ENCODE measurements at places on chromosomes 12 and 14.

DNA sequence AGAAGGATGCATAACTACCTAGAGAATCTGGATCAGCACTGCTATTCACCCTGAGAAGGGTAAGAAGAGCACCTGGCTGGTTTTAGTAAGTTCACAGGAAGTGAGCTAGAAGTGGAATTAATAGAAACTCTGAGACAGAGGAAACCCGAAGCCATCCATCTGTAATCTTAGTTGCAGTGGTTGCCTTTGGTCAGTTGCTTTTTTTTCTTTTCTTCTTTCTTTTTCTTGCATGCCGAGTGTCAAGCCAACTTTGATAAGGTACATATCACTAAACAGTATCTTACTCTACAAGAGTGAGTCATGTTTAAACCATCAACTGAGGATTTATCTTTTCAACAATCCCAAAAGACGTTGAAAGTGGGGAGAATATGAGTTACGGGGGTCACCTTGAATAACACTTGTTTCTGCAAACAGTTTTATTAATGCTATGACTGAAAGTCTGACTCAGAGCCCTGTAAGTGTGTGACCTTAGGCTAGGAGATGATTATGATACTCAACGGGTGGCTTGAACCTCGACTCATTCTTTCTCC, 26.7 kb downstream of the C12orf75 start:
- no peak for DNase-seq

GRCh38 chr14:102840771-102841528, 63.7 kb downstream of the TRAF3 start:
- no peak for DNase-seq

DNA sequence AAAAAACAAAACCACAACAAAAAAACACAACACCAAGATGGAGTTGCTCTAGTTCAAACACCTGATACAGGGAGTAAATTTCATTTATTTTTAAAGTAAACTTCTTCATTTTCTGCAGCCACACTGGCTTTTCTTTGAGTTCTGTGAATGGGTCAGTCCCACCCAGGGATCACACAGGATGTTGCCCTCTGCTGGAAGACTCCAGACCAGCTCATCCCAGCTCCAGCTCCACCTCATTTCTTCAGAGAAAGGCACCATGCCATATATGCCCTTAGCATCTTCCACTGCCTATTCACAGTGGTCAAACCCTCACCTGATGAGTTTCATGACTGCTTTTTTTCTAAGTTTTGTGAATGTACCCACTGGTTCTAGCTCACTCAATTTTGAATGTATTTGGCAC, 8.0 kb downstream of the GLIPR1 start:
- peak; percentile 27 for DNase-seq

DNA sequence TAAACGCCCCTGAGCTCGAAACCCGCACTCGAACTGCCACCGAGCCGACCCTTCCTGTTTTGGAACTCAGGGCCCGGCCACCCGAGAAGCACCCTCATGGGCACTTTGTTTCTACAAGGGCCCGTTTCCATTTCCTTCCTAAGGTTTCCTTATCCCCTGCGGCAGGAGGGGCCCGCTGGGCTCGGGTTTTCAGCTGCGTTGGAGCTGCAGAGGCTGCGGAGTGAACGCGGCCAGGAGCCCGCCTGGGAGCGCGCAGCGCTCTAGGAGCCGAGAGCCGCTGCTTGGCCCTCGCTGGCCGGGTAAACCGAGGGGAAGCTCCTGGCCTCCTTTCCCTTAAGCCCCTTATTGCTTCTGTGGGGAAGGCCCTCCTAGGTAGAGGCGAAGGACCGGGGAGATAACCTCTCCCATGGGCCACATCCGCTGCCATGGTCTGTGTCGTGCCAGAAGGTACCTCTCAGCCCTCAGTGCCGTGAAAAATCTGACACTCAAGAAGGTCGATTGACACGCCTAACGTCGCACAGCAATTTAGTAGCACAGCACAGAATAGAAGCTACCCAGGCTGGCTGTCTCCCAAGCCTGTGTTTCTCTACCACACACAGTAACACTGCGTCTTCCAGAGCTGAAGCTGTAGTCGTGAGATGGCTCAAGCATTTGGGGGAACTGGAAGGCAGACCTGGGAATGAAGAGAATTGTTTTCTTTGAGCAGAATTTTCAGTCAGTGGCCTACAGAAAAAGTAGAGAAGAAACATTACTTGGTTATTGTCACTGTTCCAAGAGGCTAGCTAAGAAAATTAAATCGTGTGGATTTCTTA, 12.9 kb upstream of the CALM1 start:
- DNase-seq = peak; percentile 62

- DNase-seq = no peak
Measured at GRCh38 chr14:64864258-64864657, 15.4 kb downstream of the SPTB start.

DNA sequence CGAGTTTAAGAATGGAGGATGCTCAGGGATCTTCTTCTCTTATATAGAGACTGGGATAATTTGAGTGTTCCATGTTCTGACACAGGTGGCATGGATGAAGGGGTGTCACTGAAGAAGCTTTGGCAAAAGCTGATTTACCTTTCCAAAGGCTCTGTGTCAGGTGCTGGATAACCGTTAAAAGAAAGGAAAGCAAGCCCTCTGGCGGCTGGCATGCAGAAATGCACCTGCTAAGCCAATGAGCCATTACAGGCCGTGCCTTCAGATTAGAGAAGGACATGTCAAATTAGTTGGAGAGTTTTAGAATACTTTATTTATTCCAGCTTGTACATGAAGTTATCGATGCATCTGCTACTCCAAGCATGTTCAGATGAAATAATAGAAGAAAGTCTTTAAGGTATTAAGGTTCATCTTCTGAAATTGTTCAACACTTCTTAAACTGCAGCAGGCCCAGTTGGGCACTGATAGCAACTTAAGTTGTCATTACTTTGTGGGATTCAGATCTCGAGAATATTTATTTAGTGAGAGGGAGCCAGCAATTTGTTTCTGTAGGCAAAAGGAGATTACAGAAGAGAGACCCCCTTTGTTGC, 678.2 kb downstream of the NRXN3 start:
- DNase-seq = no peak

DNA sequence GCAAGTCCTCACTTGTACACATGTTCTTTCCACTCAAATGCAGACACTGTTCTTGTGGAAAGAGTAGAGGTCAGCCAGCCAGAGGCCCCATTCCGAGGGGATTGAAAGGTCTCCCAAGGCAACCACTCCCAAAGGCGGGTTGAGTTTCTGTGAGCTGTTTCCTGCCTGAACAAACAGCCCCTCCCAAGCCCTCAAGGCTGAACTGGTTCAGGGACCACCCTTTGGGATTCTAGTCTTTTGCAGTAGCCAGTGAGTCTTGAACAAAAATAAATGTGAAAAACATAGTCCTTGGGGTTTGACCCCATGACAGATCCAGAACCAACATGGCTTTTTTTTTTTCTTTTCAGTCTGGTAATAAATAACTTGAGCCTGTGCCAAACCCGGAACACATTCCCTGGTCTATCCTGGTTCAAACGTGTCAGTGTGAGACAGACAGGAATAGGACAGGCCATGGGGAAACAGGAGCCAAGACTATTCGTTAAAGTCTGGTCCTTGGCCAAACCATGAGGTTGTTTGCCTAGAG, 17.6 kb upstream of the STK38L start:
- DNase-seq = peak; percentile 23

GRCh38 chr12:25761356-25761755, 197.1 kb upstream of the RASSF8 start:
- no peak for DNase-seq

GRCh38 chr14:91058042-91058581, 2.3 kb downstream of the RPS6KA5 start:
- DNase-seq = no peak

GRCh38 chr14:50060871-50061663, 55.3 kb downstream of the VCPKMT start:
- peak; percentile 53 for DNase-seq

DNA sequence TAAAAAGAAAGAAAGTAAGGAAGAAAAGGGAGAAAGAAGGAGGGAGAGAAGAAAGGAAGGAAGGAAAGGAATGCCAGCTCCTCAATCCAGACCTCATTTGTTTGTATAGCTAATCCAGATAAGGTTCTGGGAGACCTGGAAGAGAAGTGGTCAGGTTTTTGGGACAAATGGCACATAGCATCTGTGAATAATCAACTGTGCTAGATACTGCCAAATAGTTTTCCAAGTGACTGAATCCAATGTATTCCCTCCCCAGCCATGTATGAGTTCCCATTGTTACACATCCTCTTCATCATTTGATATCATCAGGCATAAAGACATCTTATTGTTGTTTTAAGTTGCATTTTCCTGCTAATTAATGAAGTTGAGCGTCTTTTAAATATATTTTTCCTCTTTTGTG, 18.6 kb upstream of the PTGR2 start:
- DNase-seq = no peak

- DNase-seq = no peak
Measured at GRCh38 chr12:108752387-108752786, 21.1 kb upstream of the CORO1C start.

GRCh38 chr12:7190268-7191055, 976 bp downstream of the PEX5 start:
- no peak for DNase-seq

- DNase-seq = no peak
Measured at GRCh38 chr12:22360774-22361173, 26.3 kb upstream of the ST8SIA1 start.

DNA sequence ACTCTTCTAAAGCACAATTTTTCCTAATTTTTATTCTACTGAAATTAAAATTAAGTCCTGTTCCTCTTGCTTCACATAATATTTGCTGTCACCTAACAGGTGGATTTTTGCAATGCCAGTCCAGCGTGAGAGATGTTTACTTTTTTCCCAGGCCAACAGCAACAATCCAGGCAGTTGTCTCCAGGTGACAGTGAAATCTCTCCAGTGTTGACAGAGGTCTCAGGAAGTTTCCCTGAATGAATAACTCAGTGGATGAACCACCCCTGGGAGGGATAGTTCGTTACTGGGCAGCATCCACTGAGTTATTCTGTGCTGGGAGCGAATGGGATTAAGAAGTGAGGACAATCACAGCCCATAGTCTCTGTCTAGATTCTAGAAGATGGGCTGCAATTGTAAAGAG, 7.1 kb upstream of the NT5DC3 start:
- DNase-seq = peak; percentile 53

GRCh38 chr14:46259536-46259935, 392.0 kb downstream of the RPL10L start:
- DNase-seq = no peak

- no peak for DNase-seq
Measured at GRCh38 chr12:129607756-129608155, 296.1 kb downstream of the TMEM132D start.

- DNase-seq = no peak
Measured at GRCh38 chr14:78340250-78340649, 170.1 kb downstream of the NRXN3 start.

DNA sequence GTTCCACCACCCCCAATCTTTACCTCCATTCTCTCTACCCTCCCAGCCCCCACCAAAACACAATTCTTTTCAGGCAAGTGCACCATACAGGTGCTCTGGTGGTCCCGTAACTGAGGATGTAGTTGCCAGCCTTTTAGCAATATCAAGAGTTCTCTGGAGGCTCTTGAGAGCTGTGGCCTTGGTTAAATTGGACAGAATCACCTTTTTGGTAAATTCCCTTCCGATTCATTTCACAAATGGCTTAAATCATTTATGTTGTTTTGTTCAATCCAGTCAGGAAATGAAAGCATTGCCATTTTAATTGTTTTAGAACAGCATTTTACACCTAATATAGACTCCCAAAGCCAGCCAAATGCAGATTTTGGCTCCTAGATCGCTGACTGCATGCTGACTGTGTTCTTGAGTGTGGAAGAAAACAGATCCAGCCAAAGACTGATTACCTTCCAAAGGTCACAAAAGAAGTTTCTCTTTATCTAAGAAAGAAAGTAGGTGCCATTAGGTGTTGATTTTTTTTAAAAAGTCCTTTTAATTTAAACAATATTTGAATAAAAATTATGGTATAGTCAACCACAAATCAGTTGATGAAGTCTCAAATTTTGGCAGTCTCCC, 25.6 kb downstream of the CRADD start:
- DNase-seq = no peak

GRCh38 chr12:89427508-89428156, 75.3 kb upstream of the DUSP6 start:
- DNase-seq = no peak

DNA sequence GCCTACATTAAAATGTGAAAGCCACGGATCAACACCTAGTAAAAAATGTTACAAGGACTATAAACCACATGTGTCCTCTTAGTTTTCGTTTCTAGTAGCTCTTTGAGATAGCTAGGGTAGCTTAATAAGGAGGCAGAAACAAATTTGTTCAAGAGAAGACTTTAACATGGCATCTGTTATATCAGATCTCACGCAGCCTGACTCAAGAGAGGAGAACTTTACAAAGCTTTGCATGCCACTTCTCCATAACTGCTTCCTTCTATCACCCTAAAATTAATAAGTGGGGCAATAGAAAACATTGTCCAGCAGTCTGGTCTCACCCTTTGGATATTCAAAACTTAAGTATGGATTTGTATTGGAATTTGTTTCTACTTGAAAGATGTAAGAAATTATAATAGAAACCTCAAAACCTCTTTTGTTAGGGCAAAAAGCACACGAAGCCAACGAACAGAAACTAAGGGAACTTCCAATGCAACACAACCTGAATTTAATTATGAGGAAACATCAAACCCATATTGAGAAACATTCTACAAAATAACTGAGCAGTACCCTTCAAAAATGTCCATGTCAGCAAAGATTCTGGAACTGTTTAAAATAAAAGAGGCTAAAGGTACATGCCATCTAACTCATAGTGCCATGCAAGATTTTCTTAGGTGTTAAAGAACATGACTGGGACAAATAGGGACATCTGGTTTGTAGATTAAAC, 194.8 kb downstream of the LRIG3 start:
- DNase-seq = no peak

- no peak for DNase-seq
Measured at GRCh38 chr12:1814266-1814665, 6.1 kb upstream of the LRTM2 start.

- no peak for DNase-seq
Measured at GRCh38 chr12:127516467-127516866, 750.5 kb upstream of the TMEM132C start.

GRCh38 chr12:116142936-116143898, 134.3 kb downstream of the MED13L start:
- no peak for DNase-seq

DNA sequence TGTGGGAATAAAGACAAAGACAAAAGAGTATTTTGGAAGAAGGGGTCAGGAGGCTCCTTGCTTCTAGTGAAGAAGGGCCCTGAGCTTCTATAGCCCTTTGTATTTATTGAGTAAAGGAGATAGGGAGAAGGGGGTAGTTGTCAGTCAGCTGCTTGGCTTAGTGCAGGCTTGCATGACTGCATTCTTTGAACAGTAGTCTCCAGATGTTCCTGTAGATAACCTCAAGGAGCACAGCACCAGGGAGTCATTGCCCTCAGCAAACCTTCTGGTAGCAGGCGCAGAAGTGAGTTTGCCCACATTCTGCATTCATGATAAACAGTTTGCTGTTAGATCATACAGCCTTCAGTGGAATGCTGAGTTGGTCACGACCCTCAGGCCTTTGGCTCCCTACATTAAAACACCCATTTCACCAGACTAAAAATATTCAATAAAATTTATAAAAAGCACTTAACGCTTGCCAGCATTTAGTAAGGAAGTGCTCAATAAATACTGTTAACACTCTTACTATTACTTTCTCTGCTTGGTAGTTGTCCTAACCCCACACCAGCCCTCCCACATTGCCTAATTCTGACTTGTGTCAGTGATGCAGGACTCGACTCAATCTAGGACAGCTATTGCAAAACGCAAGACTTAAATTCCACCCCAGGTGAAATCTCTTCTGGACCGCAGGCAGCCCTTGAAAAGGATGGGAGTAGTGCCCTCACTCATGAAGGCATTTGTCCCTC, 3.0 kb upstream of the DHRS4 start:
- DNase-seq = no peak

- DNase-seq = no peak
Measured at GRCh38 chr14:105440554-105440900, 20.9 kb downstream of the MTA1 start.
